ENCODE measurements at places on chromosomes 7 and 10.

GRCh38 chr10:118107040-118107439, 60.3 kb upstream of the RAB11FIP2 start:
- no peak for DNase-seq

GRCh38 chr7:37462138-37462537, 13.5 kb upstream of the ELMO1 start:
- DNase-seq = no peak

- no peak for DNase-seq
These were observed 202.4 kb downstream of the SH2D4B start for GRCh38 chr10:80739963-80740715.

DNA sequence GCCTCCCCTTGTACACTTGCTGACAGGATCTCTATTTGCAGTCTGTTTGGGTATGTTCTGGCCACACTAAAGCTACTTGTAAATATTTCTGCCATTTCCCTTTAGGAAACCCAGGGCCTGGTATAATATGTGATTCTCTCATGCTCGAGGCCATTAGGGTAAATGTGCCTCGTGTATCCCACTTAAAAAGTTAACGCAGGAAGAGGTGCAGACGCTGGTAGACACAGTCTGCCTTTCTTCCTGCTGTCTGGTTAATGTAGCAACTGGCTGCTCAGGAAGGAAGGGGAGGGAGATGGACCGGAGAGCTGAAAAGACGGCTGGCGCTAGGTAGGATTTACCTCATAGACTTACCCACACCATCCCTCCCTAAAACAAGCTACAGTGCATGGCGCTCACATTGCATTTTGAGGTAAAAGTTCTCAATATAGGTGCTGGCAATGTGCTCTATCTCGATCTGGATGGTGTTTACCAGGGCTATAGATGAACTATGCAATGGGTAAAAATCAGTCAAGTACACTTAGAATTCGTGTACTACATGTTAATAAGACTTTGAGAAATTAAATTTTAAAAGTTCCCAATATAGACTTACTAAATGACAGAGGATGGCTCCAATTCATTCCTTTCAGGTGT, 125.9 kb downstream of the JAZF1 start:
- no peak for DNase-seq

GRCh38 chr7:153110606-153111005, 351.1 kb downstream of the ACTR3B start:
- DNase-seq = no peak

- no peak for DNase-seq
These were observed 622.4 kb downstream of the NRG3 start for GRCh38 chr10:82497439-82497838.

- DNase-seq = no peak
These were observed 69.1 kb downstream of the C10orf120 start for GRCh38 chr10:122630526-122630925.

GRCh38 chr7:107966711-107967110, 36.2 kb downstream of the LAMB1 start:
- no peak for DNase-seq

- DNase-seq = no peak
These were observed 91.1 kb downstream of the OR13A1 start for GRCh38 chr10:45224219-45224841.

GRCh38 chr10:101258179-101258885, 29.1 kb upstream of the LBX1 start:
- DNase-seq = no peak

DNA sequence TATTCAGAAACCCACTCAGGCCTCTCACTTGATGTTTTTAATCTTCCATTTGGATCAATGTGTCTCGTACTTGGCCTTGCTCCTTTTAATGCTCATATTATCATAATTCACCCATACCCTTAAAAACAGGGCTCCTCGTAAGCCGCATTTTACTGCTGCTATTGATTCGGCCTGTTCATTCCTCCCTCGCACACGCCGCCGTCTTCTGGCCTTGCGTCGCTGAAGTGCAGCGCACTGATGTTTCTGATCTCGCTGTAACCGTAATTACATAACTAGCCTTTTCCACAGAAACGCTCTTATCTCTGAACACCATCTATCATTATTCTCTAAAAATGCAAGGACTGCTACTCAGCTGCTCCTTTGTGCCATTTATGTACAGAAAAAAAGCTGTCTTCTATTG, 544.5 kb upstream of the FOXK1 start:
- no peak for DNase-seq

DNA sequence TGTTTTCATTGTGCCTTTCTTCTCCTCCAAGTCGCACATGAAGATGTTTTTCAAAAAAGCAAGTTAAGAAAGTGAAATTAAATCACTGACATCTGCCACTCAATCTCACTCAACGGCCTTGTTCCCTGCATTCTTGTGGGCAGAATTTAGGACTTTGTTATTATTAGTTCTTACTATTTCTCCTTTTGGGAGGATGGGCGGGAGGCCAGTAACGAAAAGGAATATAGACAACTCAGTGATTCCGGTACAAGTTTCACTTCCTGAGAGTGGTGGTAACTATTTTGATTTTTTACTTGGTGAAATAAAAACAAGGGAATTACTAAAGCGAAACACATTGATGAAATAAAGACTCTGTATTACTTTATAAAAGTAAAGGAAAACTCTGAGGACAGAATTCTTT, 231.9 kb upstream of the HABP2 start:
- no peak for DNase-seq

DNA sequence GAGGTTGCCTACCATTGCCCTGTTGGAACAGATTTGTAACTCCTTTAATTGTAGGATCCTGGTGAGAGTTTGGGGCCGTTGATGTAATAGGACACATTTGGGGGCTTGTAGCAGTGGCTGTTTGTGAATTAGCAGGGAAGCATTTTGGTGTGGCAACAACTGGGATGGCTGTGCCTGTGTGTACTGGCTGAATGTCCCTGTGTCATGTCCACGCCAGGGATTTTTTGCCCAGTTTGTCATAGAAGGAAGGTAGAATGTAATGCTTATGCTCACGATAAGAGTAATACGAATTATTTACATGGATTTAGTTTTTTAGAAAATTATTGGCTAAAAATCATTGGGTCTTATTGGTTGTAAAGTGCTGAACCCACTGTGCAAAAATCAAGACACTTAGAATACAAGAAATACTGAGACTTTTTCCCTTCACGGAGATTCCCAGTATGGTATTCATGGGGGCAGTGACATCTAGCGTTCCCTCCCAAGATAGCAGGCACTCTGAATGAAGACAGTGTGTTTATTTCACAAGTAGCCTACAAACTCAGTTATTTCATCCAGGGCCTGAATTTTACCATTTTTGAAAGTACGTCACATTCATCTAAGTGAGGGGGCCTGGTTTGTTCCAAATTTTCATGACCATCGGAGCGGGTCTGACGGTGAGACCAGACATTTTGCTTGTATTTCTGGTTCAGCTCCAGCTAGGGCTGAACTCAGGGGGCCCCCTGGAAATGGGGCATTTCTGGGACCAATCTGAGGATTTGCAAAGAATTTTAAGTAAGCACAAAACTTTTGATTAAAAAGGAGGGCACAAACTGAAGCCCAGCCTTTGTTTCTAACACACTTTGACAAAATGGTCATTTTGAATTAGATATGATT, 74.7 kb downstream of the CACNB2 start:
- DNase-seq = no peak

DNA sequence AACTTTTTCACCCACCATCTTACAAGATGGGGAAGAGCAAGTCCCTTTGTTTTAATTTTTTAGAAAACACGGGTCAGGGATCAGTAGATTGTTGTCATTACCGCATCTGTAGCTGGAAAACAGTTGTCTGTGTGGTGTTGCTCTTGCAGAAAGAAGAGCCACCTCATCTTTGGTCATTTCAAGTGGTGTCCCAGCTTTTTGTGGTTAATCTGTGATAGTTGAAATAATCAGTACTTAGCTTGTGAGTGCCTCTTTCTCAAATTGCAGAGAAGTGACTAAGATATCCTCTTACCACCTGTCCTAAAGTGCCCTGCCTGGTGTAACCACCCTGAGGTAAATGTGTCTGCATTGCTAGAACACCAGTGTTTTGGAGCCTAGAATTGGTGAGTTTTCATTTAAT, 5.5 kb downstream of the PRPF18 start:
- DNase-seq = no peak

DNA sequence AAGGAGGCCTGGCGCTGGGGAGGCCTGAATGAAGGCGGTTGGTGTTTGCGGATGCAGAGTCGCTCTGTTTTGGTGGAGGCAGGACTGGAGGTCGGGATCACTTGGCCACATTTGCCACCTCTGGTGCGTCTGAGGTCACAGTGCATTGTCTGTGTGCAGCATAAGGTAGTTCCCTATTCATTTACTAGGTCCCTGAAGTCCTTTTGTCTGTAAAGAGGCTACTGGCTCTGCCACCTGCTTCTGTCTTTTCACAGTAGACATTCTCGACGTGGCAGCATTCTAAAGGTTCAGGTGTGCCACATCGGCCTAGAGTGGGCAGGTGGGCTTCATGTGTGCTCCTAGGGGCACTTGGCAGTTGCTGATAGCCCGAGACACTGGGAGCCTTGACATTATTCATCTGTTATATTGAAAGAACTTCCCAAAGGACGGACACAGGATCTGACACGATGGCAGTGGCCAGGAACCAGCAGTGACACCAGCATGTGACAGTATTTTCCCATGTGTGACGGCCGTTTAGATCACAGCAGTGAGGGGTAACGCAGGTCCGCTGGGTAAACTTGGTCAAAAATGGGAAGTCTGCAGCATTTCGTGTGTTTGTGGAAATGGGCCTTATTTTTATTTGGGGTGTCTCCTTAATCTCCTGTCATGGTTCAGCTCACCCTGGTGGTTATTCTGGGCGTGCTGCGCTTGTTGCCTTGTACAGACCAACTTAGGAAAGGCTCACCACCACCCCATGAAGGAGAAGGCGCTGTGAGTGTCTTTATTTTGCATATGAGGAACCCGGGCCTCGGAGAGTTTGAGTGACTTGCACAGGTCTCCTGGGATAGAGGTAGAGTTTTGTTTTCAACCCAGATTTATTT, 5.9 kb downstream of the MGMT start:
- DNase-seq = no peak

DNA sequence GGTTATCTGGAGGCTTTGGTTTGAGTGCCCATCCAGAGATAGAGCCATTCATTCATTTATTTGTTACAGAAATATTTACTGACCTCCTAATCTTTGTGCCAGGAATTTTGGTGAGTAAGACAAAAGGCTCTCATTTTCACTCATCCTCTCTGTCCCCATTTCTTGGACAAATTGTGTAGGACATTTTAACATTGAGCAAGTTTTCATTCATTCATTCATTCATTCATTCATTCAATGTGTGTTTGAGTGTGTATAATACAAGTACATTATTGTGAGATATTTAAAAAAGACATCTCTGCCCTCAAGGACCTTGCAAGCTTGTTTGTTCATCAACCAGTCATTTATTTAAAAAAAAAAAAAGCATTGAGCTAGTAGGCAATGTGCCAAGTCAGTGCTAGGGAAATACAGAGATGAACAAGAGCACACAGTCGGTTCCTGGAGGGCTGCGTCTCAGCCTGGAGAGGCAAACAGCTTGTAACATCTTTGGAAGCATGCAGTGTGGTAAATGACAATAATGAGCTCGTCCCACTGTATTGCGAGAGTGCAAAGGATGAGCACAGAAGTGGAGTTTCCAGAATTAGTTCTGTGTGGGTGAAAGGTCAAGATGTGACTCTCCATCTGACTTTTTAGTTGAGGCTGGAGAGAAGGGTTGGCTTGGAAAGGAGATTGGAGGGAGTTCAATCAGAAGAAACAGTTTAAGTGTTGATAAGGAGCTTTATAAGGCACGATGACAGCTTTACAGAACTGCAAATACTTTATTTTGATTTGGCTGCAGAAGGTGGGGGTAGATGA, 50.5 kb upstream of the HBP1 start:
- no peak for DNase-seq

DNA sequence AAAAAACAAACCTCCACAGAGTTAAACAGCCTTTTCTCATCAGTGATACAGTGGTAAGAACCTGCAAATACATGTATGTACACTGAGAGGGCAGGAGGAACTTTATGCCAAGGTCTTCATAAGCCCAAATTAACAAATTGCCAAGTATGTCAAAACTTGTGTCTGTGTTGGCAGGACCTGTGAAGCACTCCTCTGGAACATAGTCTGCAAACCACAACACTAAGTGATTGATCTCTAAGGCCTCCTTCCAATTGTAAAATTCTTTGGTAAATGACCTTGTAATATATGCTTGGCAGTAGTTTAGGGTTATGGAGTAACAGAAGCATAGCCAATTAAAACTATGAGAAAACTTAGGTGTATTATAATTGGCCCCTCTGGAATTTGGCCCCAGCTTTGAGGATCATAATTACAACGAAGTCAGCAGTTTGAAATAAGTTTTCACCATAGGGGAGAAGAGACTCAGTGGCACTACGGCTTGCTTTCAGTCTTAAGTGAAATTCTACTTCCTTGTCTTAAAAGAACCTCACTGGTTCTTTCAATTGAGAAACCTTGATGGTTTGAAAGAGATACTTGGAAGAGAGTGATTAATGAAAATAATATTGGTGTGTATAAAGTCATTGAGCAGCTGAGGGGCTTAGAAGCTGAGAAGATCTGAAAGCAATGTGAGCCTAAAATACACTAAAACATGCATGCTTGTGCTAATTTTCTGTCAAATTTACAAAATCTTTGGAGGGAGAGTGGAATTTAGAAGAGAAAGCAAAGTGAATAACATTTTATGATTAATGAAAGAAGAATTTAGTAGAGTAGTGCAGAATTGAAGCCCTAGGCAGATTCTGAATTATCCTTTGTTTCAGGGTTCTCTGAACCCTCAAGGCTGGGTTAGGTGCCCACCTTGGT, 57.6 kb downstream of the CNNM2 start:
- no peak for DNase-seq

DNA sequence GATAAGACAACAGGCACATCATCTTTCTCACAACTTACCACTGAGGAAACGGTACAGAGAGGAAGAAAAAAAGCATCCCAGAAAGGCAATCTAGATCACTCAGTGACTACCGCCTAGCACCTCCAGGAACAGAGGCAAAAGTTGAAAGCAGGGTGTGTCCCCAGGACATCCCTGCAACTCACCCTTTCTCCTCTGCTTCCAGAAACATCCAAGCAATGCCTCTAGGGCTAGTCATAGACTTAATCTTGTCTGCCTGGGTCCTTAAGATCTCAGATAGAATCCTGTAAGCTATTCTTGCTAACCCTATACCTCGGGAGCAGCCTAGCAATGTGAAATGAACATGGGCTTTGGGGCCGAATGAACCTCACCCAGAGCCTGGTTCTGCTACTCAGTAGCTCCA, 18.8 kb upstream of the PDCD4 start:
- no peak for DNase-seq

Data from activated CD4-positive, alpha-beta T cell treated with anti-CD3 and anti-CD28 coated beads for 1 hour (primary cell).